ENCODE measurements at places on chromosomes 2 and 18.

DNA sequence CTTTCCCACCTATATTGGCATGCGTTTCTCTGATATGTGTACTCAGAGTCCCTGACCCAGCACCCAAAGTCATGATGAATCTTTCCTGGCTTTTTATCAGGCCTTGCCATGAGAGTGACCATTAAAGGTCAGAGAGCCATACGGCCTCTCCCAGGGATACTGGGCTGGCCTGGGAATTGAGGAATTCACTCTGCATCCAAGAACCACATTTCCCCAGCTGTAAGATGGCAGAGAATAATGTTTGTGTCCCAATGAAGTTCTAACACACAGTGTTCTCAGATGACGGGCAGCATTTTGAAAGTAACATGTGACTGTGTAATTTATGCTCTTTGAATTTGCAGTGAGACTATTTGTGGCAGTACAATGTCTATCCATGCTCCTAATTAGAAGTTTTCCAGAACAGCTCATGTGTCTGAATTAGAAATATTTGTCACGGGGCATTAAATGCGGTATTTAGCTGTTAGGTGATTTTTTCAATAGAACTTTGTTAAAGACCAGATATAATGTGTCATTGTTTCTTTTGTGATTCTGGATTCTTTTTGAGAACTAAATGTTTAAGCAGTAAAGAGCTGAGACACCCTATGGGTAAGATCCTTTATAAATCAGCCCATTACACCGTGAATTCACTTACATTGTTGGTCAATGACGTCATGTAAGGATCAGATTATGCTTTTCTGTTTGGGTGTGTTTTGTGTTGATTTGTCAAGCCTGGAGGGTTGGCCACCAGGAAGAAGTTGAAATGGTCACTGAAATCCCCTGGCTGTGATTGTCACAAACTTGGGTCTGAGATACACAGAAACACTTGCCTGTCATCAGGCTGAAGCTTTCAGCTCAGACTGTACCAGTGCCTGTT is 7.3 kb upstream of the SLC3A1 start:
- no peak for DNase-seq

GRCh38 chr2:23900541-23901322 is 26.2 kb downstream of the ATAD2B start:
- DNase-seq, result no peak

DNA sequence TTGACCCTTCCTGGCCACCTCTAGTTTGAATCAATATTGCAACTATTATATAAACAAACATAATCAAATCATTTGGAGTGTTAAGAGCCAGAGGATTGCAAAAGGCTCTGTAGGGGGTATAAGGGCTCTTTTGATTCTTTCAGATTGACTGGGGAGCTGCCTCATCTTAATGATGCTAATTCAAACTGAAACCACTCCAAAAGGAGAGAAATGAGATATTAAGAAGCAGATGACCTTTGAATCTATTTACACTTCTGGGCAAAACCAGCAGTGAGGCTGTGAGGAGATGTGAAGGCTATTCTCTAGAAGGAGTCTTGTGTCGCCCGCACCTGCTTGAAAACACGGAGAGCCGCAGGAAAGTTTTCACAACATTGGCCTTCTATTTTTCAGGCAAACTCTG is 311.2 kb upstream of the CRIM1 start:
- DNase-seq, result no peak

DNA sequence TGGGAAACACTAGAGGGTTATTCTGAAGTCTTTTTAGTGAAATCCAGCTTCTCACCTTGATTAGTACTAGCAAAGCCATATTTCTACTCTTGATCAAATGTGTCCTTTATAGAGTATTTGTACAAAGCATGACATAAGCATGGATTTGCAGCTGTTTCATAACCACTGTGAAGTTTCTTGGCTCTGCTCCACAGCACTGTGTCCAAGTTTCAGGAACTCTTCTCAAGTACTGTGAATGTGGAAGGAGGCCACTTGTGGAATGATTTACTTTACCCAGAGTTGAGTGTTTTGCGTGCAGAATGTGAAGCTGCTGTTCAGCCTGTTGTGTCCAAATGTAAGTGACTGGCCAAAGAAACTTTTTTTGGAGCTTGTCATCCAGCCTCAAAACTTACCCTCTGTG is 16.2 kb upstream of the MAPRE2 start:
- no peak for DNase-seq

DNA sequence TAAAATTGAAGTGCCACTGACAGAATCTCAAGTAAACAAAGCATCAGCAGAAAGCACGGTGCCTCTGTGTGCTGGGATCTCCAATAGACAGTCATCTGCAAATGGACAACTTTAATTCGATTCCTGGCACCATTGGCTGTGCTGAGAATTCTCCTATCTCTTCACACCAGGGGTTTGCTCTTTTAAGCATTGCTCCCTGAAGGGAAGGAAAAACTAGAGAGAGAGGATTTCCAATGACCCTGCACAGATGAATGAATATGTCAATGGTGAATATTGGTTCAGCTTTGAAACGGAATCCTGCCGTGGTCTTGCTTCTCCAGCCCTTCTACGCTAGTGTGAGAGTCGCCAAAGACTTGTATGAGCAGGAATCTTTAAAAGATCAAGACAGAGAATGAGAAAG is 97.9 kb downstream of the FIGN start:
- peak; percentile 17 for DNase-seq

GRCh38 chr2:30768708-30769480 is 38.4 kb downstream of the CAPN13 start:
- DNase-seq, result no peak

DNA sequence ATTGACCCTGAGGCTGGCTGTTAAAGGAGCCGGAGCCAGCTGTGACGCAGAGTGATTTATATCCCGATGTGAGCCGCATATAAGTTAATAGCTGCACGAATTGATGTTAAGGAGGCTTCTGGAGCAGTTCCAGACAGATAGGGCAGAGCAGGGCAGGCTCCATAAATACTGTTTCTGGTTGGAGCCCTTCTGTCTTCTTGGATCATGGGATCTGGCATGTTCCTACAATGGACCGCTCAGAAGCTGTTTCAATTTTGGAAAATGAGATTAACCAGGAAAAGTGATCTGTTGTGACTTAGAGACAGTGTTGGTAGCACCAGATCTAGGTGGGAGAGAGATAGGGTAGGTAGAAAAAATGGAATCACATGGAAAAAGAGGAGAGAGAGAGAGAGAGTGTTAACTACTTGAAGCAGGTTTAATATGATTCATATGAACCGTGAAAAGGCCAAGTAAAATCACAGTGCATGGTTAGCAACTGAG is 4.8 kb upstream of the IGFBP5 start:
- DNase-seq, result peak; percentile 81

DNA sequence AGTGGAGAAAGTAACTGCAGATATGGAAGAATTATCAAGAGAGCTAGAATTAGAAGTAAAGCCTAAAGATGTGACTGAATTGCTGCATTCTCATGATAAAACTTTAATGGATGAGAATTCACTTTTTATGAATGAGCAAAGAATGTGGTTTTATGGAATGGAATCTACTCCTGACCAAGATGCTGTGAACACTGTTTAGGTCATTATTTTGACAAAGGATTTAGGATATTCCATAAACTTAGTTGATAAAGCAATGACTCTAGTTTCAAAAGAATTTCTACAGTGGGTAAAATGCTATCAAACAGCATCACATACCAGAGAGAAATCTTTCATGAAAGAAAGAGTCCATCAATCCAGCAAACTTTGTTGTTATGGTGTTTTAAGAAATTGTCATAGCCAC is 1317.7 kb upstream of the ACVR2A start:
- DNase-seq, result no peak

- no peak for DNase-seq
These were observed 71.3 kb downstream of the UGGT1 start for GRCh38 chr2:128162266-128162665.

DNA sequence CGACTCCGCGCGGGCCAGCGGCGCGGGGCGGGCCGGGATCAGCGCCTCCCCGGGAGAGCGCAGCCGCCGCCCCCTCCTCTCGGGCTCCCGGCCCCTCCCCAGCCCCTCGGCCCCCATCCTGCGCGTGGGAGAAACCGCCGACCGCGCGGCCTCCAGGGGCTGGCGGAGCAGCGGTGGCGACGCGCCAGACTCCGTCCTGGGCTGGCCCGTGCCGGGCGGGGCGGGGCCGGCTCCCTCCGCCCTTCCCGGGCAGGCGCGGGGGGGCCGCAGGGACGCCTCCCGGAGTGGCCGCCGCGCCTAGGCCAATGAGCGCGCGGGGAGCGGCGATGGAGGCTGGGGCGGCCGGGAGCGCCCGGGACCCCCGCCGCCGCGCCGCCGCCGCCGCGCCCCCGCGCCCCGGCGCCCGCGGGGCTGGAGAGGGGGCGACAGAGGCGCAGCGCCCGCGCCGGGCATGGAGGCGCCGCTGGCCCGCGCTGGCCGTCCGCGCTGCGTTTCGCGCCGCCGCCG is 49.1 kb downstream of the KCNIP3 start:
- no peak for DNase-seq

Measured in NCI-H2081 (cell line).